ENCODE measurements at places on chromosomes 3 and 15. TPM values are rescaled to one million over a fixed set of nuclear protein-coding genes. Genes with fewer than 3 reads are reported as not detected.

DNA sequence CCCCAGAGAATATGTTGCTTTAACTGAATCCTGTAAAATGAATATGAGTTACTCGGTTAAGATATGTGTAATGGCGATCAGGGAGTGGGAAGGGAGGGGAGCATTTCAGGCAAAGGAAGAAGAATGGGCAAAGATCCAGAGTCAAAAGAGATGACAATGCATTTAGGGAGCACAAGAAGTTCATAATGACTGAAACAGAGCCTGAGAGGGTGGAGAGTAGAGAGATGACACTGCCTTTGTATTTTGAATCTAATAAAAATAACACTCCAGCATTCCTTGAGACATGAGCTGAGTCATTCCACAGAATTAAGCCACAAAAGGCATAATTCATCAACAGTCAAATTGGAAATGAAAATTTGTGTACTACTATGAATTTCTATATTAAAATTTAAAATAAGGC, 105.3 kb upstream of the PEX5L start:
- DNase-seq, result no peak
- H3K27me3 ChIP-seq, result peaks cover 17% of the 10 kb centered on the region
- no peak overlapping the region for H3K27ac ChIP-seq

GRCh38 chr15:95799286-95800200, 531.0 kb upstream of the NR2F2 start:
- H3K4me3 ChIP-seq, result no peak overlapping the region
- H3K27ac ChIP-seq, result no peak overlapping the region
- no peaks in the 10 kb centered on the region for H3K36me3 ChIP-seq
- no peaks in the 10 kb centered on the region for H3K27me3 ChIP-seq

DNA sequence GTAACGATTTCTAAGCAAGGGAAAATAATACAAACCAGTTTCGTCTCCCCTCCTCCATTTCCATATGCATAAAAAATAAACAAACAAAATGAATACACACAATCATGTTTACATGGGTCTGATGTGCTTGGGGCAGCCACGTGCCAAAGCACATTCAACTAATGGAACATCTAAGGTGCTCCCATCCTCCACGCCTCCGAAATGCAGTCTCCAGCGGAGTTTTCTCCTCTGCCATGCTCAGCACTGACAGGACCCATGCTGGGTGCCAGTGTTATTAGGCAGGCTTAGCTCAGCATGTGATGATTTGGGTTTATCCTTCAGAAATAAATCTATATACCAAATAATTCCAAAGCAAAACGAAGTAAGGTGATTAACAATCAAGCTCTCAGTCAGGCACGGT, 337.3 kb upstream of the ATP10A start:
- no peak overlapping the region for H3K27ac ChIP-seq
- H3K36me3 ChIP-seq, result no peaks in the 10 kb centered on the region
- no peak for DNase-seq
- no peaks in the 10 kb centered on the region for H3K4me1 ChIP-seq
- peaks cover 23% of the 10 kb centered on the region for H3K27me3 ChIP-seq
- H3K4me3 ChIP-seq, result no peak overlapping the region

AHSG gene
- not detected for total RNA-seq

PP2D1 gene
- total RNA-seq, result not detected

DNA sequence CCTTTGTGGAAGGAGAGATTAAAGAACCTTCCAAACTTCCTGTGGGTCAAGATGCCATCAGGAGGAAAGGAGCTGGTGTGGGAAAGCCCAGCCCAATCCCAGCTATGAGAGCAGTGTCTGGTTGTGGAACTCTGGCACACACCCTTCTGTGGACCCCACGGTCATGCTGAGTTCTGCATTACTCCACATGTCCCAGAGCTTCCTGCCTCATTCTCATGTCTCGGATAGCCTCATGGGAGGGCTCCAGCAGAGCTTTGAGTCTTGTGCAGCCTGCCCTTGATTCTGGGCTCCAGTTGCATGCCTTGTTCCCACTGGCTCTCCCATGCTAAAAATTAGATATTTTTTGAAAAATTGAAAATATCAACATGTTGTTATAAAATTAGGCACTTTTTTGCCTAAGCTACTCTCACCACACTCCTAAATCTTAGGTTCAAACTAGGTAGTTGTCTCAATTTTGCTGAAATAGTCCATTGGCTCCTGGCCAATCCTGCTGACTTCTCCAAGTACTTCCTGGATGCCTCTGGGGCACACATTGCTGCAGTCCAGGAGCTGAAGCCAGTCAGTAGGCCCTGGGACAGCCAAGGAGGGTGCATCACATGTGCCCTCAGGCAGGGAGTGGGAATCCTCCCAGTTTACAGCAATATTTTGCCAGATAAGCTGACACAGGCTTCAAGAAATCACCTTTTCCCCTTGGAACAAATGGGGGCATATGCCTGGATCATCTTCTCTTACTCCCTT, 144.3 kb downstream of the EEFSEC start:
- H3K27me3 ChIP-seq, result no peaks in the 10 kb centered on the region
- H3K27ac ChIP-seq, result no peak overlapping the region
- DNase-seq, result no peak
- H3K4me3 ChIP-seq, result no peak overlapping the region
- no peaks in the 10 kb centered on the region for H3K36me3 ChIP-seq
- peaks cover 14% of the 10 kb centered on the region for H3K4me1 ChIP-seq

- no peaks in the 10 kb centered on the region for H3K36me3 ChIP-seq
- H3K4me3 ChIP-seq, result no peak overlapping the region
- H3K27me3 ChIP-seq, result peaks cover 37% of the 10 kb centered on the region
- H3K4me1 ChIP-seq, result peaks cover 24% of the 10 kb centered on the region
- DNase-seq, result no peak
These were observed 29.1 kb downstream of the FGD5 start for GRCh38 chr3:14847613-14848541.

DNA sequence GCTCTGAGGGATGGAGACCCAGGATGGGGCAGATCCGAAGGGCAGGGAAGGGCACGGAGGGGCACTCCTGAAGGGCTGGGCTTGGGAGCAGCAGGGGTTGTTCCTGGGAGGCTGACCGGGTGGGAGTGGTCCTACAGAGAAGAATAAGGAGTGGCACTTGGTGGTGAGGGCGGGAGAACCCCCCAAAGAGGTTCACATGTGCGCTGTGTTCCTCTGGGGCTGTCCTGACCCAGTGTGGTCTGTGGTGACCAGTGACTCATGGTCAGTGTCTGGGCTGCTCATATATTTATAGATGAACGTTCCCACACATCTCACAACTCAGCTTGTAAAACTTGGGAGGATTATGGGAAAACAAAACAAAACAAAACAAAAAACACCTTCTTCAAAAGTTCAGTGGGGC, 10.0 kb downstream of the TRPM1 start:
- no peaks in the 10 kb centered on the region for H3K36me3 ChIP-seq
- no peak overlapping the region for H3K27ac ChIP-seq
- no peaks in the 10 kb centered on the region for H3K27me3 ChIP-seq
- no peak for DNase-seq
- no peak overlapping the region for H3K4me3 ChIP-seq

- H3K4me3 ChIP-seq, result no peak overlapping the region
- H3K4me1 ChIP-seq, result no peaks in the 10 kb centered on the region
- H3K27ac ChIP-seq, result no peak overlapping the region
- peaks cover 8% of the 10 kb centered on the region for H3K36me3 ChIP-seq
- no peaks in the 10 kb centered on the region for H3K27me3 ChIP-seq
These were observed 24.7 kb downstream of the SLC24A1 start for GRCh38 chr15:65646486-65646885.

DNA sequence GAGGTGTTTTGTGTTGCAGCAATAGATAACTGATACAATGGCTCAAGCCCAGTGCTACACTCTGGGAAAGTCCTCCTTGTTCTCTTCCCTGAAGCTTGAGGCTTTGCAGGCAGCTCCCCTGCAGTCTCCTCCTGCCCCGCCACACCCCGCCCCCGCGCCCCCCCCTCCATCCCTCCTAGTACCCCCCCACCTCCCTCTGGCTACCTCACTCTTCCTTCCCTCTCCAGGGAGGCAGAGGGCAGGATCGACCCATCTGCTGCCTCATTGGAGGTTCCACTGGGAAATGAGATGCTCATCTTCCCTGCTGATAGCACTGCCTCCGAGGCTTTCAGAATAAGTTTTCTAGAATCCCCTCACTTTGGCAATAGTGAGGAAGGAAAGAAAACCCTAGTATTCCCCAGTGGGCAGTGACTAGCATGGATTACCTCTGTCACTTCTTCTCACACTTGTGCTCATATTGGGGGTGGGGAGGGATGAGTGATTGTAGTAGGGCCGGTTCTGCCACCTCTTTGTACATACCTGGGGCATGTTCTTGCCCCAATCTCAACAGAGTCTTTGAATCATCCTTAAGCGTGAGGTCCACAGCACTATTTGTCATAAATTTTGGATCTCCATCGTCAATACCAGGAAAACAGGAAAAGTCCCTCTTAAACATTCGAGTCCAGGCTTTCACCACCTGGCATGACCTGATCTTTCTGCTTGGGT, 16.3 kb upstream of the RAB7A start:
- peaks cover 13% of the 10 kb centered on the region for H3K4me1 ChIP-seq
- no peak overlapping the region for H3K4me3 ChIP-seq
- no peak for DNase-seq
- H3K27me3 ChIP-seq, result peaks cover 2% of the 10 kb centered on the region

DNA sequence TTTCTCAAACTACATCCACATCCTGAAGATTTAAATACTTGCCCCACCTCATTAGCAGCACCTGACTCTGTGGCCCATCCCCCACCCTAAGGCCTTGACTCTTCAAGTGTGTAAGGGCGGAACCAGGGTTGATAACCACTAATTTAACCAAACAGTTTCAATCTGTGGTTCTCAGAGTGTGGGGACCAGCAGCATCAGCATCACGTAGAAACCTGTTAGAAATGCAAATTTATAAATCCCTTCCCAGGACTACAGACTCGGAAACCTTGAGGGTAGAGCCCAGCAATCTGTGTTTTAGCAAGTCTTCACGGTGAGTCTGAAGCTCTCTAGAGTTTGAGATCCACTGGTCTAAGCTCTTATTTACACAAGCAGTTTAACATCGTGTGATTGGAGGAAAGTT, 12.4 kb downstream of the GNB4 start:
- no peak for DNase-seq
- no peak overlapping the region for H3K4me3 ChIP-seq
- H3K27me3 ChIP-seq, result no peaks in the 10 kb centered on the region
- no peaks in the 10 kb centered on the region for H3K36me3 ChIP-seq
- H3K4me1 ChIP-seq, result no peaks in the 10 kb centered on the region

CNTN4 gene
- total RNA-seq, result 68.9 TPM

DNA sequence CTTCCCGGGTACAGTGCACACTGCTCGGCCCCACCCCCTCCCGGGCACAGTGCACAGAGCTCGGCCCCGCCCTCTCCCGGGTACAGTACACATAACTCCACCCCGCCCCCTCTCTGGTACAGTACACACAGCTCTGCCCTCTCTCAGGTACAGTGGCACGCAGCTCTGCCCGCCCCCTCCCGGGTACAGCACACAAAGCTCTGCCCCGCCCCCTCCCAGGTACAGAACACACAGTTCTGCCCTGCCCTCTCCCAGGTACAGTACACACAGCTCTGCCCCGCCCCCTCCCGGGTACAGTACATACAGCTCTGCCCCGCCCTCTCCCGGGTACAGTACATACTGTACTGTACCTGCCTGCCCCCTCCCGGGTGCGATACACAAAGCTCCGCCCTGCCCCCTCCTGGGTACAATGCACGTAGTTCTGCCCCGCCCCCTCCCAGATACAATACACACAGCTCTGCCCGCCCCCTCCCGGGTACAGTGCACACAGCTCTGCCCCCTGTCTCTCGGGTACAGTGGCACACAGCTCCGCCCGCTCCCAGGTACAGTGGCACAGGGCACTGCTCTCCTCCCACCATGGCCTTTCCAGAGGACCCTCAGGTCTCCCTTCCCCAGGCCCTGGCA, 16.4 kb upstream of the PRR20G start:
- H3K27ac ChIP-seq, result no peak overlapping the region
- peak overlapping the region; percentile 26 for H3K4me3 ChIP-seq
- no peaks in the 10 kb centered on the region for H3K4me1 ChIP-seq
- no peaks in the 10 kb centered on the region for H3K36me3 ChIP-seq
- DNase-seq, result no peak
- peaks cover 79% of the 10 kb centered on the region for H3K27me3 ChIP-seq

COLQ gene
- 10.0 TPM for total RNA-seq

DNA sequence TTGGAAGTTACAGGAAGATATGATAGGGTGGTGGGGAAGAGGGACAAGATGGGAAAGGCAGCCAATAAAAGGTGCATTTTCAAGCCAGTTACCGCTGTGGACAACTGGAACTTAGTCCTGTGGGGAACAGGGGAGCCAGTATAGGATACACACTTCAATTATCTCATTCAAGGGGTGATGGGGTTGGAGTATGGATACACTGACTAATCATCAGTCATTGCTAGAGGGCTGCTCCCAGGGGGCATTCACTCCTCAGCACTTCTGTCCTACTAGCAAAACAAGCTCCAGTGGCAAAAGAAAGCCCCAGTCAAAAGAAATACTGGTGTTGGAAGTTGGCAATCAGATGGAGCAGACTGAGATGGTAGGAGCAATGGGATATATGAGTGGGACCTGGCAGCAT, 183.4 kb upstream of the GADL1 start:
- H3K27ac ChIP-seq, result no peak overlapping the region
- DNase-seq, result no peak
- H3K36me3 ChIP-seq, result no peaks in the 10 kb centered on the region

MAGI1 gene
- total RNA-seq, result 62.7 TPM

TRPM1 gene
- not detected for total RNA-seq

GRCh38 chr3:22907161-22907780, 295.9 kb upstream of the UBE2E2 start:
- no peak overlapping the region for H3K4me3 ChIP-seq
- H3K4me1 ChIP-seq, result no peaks in the 10 kb centered on the region
- no peaks in the 10 kb centered on the region for H3K27me3 ChIP-seq
- no peak overlapping the region for H3K27ac ChIP-seq

DNA sequence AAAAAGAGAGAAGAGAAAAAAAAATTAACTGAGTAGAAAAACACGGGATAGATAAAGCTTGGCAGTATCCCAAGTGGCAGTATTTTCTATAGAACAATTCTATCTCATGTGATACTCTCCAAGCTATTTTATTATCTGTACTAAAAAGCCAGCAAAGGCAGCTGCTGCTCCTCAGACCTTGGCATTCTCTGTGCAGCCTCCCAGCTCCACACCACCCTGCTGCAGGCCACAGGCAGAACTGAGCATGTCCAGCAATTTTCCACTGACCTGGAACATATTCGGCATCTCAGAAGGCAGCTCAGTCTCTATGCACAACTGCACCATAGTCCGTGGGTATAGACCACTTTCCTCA, 1161.4 kb downstream of the IGSF11 start:
- H3K36me3 ChIP-seq, result no peaks in the 10 kb centered on the region
- no peak overlapping the region for H3K4me3 ChIP-seq
- H3K4me1 ChIP-seq, result peaks cover 24% of the 10 kb centered on the region
- DNase-seq, result no peak
- peak overlapping the region; percentile 64 for H3K27ac ChIP-seq

ILDR1 gene
- total RNA-seq, result 4.1 TPM

- H3K4me1 ChIP-seq, result peaks cover 5% of the 10 kb centered on the region
- peaks cover 12% of the 10 kb centered on the region for H3K36me3 ChIP-seq
- DNase-seq, result no peak
- H3K27ac ChIP-seq, result no peak overlapping the region
- H3K4me3 ChIP-seq, result no peak overlapping the region
These were observed 21.8 kb downstream of the METTL6 start for GRCh38 chr3:15405448-15406050.

- H3K27me3 ChIP-seq, result no peaks in the 10 kb centered on the region
- no peak overlapping the region for H3K27ac ChIP-seq
- DNase-seq, result no peak
- peaks cover 2% of the 10 kb centered on the region for H3K36me3 ChIP-seq
- H3K4me3 ChIP-seq, result no peak overlapping the region
These were observed 40.6 kb upstream of the DHX36 start for GRCh38 chr3:154364849-154365248.

IL5RA gene
- total RNA-seq, result not detected

All from mesothelial cell of epicardium (in vitro differentiated cells).